ENCODE measurements at places on chromosomes 1 and 21.

GRCh38 chr1:203649551-203649998, 22.9 kb downstream of the ATP2B4 start:
- no peak for DNase-seq

GRCh38 chr1:175602026-175602585, 141.3 kb downstream of the TNR start:
- no peak for DNase-seq

- DNase-seq: peak; percentile 83
These were observed 27.5 kb downstream of the OVGP1 start for GRCh38 chr1:111399792-111400610.

DNA sequence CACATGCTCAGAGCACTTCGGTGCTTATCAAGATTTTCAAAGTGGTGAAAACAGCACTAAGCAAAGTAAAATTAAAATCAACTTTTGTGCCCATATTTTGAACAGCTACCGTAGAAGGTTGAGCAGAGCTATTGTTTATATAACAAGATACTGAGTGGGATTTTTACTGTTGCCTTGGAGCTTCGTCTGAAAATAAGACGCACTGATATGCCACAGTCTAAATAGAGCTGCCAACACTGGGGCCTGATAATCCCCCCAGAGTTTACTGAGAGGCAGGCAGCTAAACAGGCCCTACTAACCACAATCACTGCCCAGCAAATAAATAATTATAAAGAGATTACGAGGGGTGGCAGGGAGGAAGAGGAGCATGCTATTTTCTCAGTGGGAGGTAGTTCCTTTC, 650 bp upstream of the CCDC190 start:
- no peak for DNase-seq

GRCh38 chr1:41184446-41184845, 57.7 kb downstream of the SCMH1 start:
- no peak for DNase-seq

GRCh38 chr1:176450526-176450925, 12.4 kb upstream of the PAPPA2 start:
- peak; percentile 3 for DNase-seq

- DNase-seq: peak; percentile 44
These were observed 707 bp downstream of the PRCC start for GRCh38 chr1:156767879-156768604.

DNA sequence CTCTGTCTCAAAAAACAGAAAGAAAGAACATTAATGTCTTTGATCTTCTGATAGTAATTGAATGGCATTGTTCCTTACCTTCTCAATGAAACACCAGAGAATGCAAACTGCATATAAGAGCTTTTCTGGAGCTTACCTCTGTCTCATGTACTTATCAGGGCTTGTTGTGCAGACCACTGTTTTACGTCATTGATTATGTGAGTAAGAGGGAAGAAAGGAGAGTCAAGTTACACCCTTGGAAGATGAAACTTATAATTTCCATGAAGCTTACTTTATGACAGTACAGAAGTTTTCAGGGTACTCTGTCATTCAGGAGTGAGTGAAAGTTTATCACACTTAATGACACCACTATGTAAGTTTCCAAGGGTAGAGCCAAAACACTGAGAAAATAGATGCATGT, 49.0 kb upstream of the MAB21L3 start:
- no peak for DNase-seq

DNA sequence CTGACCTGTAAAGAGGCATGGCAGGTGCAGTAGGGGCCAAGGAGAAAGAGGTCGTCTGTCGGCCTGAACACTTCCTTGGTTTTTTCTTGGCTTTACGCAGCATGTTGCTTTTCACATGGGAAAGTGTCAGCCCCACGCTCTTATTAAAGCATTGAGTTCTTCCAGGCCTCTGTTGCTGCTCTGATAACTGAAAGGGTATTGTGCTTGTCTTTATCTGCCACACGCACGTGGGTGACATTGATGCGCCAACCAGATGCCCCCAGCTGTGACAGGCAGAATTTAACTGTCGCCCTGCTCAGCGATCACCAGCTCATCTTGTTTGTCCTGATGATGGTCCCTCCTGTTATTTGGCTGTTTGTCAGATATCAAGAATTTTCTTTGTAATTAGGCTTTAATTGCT, 76.5 kb downstream of the GALNT2 start:
- no peak for DNase-seq

GRCh38 chr1:42529724-42530181, 66.7 kb downstream of the CCDC30 start:
- DNase-seq: peak; percentile 63

GRCh38 chr1:24294228-24294672, 24.9 kb upstream of the GRHL3 start:
- peak; percentile 22 for DNase-seq

DNA sequence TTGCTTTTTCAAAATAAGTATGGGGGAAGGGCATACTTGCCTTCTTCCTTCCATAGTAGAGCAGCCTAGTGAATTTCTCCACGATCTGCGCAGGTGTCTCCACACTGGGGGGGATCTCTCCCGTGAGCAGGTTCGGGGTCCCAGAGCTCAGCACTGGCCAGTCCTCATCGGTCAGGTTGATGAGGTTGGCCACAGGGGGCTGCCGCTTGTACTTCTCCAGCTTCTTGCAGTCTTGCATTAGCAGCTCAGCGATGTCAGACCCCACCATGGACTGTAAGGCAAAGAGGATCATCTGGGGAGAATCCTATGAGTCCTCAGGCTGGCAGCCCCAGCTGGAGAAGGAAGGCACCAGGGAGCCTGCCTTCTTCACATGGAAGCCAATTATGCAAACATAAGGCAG, 11.8 kb downstream of the SEC16B start:
- no peak for DNase-seq

DNA sequence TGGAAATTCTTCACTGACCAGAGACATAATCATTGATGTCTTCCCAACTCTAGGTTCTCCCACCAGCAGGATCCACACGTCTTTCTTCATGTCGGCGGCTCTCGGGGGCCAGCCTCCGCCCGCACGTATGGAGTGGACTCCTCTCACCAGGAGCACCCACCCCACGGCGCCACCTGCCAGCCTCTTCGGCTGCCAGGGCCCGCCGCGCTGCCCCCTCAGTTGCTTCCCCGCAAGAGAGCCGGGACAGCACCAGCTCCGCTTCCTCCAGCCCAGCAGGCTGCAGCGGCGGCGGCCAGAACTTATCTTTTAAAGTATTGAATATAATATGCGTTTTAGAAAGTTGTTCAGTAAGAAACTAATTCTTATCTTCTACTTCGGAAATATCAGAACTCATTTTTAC, 273.5 kb downstream of the LIPI start:
- no peak for DNase-seq

- DNase-seq: no peak
These were observed 7.8 kb downstream of the KCNJ15 start for GRCh38 chr21:38264571-38264970.

- peak; percentile 87 for DNase-seq
These were observed 45.3 kb upstream of the RGS1 start for GRCh38 chr1:192530254-192530653.

DNA sequence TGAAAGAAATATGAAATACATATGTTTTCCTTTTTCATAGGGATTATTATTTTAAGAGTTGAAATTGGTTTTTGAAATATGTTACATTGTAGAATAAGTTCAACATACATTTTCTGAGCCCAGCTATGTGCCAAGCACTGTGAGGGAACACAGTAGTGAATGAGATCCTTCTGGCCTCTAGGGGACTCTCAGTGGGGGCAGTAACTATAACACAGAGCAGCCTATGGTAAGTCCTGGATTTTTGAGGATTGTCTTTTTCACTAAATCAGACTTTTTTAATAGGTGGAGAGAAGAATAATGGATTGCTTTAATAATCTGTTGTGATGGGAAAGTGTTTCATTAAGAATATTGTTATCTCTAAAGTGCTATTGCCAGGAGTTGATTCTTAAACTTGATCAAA, 2.4 kb downstream of the DNAJC6 start:
- no peak for DNase-seq

DNA sequence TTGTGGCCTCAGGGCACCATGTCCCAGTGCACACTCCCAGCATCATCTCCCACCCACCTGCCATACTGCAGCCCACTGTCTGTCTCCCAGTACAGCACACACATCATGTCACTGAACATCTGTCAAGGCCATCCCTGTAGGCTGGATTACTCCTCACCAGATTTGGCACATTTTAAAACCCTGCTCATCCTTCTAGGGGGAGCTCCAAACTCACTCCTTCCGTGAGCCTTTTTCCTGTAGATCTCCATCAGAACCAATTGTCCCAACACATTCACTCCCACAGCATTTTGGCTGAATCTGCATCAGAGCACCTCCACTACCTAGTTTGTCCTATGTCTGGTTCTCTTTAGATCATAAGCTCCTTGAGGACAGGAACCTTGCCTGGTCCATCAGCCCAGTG, 58.6 kb upstream of the GRIK3 start:
- DNase-seq: no peak

GRCh38 chr1:195475568-195475967, 1132.7 kb downstream of the KCNT2 start:
- DNase-seq: no peak

DNA sequence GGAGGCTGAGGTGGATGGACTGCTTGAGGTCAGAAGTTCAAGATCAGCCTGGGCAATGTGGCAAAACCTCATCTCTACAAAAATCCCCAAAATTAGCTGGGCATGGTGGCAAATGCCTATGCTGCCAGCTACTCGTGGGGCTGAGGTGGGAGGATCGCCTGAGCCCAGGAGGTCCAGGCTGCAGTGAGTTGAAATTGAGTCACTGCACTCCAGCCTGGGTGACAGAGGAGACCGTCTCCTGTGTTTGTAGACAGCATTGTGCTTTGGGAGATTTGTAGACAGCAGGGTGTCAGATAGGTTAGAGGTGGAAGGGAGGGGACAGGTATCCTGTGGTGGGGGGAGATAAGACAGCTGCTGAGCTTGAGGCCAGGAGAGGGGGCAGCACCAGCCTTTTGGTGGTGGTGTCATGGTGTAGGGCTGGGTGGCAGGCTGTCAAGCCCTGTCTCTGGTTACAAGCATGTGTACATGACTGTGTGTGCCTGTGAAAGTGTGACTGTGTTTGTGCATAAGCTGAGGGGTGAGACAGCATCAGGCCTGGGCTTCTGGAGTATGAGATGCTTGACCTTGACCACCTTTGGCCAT, 15.2 kb downstream of the PPFIA4 start:
- DNase-seq: no peak

DNA sequence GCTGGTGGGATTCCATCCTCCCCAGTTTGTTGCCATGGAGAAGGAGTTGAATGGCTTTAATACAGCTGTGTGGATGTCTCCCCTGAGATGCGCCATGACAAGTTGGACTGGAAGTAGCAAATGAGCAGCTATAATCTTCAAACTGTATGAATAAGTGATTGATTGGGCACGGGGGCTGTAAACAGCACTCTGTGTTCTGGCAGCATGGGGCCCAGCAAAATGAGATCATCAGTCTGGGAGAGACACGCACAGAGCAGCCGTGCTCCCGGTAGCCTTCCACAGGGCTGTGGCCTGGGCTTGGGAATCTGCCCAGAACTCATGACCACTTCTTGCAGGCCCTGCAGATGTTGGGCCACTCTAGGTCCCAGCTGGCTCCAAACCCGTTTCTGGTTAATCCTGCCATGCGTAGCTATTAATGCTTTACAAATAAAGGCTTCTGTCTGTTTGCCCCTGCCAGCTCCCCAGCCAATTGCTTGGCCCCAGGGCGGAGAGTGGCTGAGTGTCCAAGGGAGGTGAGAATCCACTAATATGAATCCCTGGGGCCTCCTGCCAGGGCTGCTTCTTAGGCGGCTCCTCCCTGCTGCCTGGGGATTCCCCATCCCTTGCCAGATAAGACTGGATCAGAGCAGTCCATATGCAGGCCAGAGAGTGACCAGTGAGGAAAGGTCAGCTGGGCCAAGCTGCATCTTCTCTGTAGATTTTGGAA, 642.9 kb downstream of the AJAP1 start:
- no peak for DNase-seq

DNA sequence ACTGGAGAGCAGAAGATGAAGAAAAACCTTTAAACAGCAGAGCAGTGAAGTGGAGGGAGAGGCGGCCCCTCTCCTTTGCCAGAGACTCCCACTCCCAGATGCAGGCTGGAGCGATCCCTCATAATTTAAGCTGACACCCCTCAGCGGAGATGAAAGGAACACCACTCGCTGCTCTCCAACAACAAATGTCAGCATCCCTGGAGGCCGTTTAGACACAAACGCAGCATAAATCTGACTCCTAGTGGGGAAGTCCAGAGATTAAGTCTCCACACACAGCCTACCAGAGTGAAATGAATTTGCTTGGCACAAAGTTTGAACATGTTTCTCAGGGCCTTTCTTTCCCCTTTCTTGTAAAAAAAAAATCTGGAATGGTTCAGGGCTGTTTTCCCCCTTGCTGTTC, 137.8 kb downstream of the LMX1A start:
- DNase-seq: no peak

- DNase-seq: no peak
These were observed 100.4 kb upstream of the BRINP3 start for GRCh38 chr1:190578017-190578416.

DNA sequence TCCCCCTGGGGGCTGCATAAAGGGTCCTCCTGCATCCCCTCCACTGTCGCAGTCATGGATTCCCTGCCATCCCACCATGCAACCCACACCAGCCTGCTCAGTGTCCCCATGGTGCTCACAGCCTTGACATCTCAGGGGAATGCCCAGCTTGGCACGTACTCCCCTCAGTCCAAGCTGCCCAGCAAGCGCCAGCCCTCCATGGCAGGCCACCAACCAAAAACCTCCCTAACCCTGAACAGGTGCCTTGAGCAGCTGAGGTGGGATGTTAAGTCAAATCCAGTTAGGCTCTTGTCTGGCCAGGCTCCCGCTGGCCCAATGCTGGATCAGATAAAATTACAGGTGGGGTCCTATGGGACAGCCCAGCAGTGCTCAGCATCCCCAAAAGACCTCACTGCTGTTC, 341 bp downstream of the VTCN1 start:
- no peak for DNase-seq

GRCh38 chr1:225508538-225509375, 80.9 kb upstream of the LBR start:
- DNase-seq: peak; percentile 27
